ENCODE measurements at places on chromosomes 2 and 18. TPM values are rescaled to one million over a fixed set of nuclear protein-coding genes. Genes with fewer than 3 reads are reported as not detected.

ASB18 gene
- not detected for total RNA-seq

ZSWIM2 gene
- total RNA-seq = not detected

SLC5A7 gene
- total RNA-seq = 0.27 TPM

SFT2D3 gene
- total RNA-seq = 6.4 TPM

NEU2 gene
- total RNA-seq = not detected

ABCG8 gene
- not detected for total RNA-seq

KCNG3 gene
- 0.49 TPM for total RNA-seq

EGR4 gene
- not detected for total RNA-seq

HOXD1 gene
- total RNA-seq = not detected

RAMP1 gene
- total RNA-seq = 7.6 TPM

GKN2 gene
- not detected for total RNA-seq

SPAST gene
- 44.5 TPM for total RNA-seq

IL36A gene
- total RNA-seq = not detected

ATP6V1B1 gene
- not detected for total RNA-seq

PSMA8 gene
- total RNA-seq = not detected

USP14 gene
- 92.4 TPM for total RNA-seq
